AG08395 (cell line): ENCODE measurements at places on chromosomes 7 and 10.

DNA sequence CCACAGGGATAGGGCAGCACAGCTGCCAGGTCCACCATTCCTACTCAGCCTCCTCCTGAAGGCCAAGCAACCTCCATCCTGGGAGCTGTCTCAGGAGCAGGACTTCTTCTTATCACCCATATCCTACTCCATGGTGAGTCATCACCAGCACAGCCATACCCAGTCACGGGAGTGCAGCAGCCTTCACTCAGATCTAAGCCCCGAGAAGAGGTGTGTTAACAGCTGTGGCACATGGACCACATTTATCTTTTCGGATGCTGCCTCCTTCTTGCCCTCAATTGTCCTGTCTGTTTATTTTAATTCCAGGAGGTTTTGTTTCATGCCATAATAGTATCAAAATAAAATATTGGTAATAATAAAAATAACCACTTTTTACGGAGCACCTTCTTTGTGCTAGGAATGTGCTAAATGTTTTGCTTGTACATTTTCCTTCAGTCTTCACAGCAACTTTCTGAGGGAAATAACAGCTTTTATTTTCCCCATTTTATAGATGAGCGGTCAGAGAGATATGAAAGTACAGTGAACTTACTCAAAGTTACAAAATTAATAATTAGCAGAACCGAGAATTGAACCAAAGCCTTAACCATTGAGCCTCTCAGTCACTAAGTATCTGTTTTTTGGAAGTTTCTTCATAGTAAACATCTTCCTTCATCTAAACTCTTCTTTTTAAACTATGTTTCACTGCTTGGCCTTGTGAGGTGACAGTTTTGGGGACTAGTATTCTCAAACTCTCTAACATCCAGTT is 2.5 kb upstream of the KEL start:
- no peak for DNase-seq

DNA sequence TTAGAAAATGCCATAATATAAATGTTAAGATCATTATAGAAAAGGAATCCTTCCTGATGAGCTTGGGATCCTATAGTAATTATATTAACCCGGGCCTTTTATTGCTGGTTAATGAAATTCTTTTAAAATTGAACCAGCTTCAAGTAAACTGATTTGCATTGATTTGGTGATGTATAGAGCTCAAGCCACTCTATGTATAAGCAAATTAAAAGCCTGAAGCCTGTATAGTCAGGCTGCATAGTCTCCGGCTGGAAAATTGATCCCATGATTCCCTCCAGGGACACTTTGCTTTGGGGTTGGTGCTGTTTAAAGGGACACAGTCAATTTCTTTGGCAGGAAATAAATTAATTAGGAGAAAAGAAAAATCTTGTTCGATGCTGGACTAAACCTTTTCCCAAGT is 199.1 kb downstream of the HERPUD2 start:
- DNase-seq: no peak

DNA sequence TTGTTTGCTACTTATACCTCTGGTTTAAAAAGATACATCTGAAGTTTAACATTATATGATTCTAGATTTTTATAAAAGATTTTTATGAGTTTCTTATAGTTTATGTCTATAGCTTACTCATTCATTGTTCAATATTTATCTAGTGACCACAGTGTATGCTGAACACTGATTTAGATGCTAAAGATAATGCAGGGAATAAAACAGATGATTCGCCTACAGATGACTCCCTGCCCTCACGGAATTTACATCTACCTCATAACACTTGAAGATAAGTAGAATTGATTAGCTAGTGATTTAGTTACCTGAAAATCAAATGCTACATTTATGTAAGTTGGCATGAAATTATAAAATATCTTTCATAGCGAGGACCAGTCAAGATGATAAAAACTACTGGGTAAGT is 105.8 kb downstream of the HIPK2 start:
- no peak for DNase-seq

DNA sequence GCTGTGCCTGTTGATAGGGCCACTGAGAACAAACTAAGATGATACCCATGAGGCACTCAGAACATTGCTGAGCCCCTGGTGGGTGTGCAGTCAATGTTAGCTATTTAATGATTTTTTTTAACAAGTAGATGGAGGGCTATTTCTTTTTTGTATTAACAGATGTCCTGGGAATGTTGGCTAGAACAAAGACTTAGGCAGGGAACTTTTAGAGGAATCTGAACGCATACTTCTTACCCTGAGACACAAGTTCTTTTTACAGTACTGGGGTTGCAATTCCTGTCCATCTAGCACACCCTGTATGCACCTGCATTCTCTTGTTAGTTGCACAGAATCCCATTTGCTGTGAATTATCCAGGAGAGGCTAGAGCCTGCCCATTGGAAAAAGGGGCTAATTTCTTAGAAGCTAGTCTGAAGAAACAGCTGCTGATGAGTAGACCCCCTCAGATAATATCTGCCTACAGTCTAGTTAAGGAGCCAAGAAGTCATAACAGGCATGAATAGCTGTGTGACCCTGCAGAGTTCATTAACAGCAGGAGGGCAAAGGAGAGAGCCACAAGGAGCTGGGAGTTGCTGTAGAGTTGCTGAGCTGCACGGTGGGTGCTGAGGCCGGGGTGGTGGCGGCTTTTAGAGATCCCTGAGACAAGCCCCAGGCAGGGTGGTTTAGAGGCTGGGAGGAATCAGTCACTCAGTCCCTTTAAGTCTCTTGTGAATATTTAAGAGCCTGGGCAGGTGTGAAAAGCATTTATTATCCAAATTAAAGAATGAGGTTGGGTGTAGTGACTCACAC is 103.7 kb upstream of the FZD8 start:
- no peak for DNase-seq

- no peak for DNase-seq
These were observed 87.7 kb upstream of the PITRM1 start for GRCh38 chr10:3260066-3260834.

GRCh38 chr10:62728479-62728878 is 76.0 kb upstream of the ADO start:
- peak; percentile 34 for DNase-seq

DNA sequence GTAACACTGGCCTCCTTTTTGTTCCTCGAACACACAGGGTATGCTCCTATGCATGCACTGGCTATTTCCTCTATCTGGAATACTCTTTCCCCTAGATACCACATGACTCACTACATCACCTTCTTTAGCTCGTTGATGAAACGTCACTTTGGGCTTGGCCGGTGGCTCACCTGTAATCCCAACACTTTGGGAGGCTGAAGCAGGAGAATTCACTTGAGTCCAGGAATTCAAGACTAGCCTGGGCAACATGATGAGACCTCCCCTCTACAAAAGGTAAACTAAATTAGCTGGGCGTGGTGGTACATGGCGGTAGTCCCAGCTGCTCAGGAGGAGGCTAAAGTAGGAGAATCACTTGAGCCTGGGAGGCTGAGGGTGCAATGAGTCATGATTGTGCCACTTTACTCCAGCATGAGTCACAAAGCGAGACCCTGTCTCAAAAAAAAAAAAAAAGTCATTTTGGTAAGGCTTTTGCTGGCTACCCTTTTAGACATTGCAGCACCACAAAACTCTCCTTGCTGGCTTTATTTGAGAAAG is 14.5 kb downstream of the ANKIB1 start:
- no peak for DNase-seq

DNA sequence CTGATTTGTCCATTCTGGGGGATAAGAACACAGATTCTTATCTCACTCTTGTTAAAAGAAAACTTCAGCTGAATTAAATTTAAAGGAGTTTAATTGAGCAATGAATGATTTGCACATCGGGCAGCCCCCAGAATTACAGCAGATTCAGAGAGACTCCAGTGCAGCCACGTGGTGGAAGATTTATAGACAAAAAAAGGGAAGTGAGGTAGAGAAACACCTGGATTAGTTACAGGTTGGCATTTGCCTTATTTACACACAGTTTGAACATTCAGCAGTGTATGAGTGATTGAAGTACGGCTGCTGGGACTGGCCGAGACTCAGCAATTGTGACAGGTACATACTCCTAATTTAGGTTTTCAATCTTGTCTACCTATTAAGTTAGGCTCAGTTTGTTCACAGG is 46.5 kb upstream of the FAM20C start:
- DNase-seq: no peak

DNA sequence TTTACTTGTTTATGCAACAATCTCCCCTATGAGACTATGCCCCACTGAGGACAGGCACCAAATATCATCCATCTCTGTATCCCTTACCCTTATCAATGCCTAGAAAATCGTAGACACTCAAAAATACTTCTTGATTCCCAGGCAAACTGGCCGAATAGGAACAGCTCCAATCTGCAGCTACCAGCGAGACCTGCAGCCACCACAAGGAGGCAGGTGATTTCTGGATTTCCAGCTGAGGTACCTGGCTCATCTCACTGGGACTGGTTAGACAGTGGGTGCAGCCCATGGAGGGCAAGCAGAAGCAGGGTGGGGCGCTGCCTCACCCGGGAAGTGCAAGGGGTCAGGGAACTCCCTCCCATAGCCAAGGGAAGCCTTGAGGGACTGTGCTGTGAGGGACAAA is 10.8 kb upstream of the PPP1R3C start:
- DNase-seq: no peak

GRCh38 chr7:70421319-70421718 is 710.6 kb upstream of the GALNT17 start:
- no peak for DNase-seq

- peak; percentile 11 for DNase-seq
These were observed 63.0 kb downstream of the AOAH start for GRCh38 chr7:36661135-36661840.

DNA sequence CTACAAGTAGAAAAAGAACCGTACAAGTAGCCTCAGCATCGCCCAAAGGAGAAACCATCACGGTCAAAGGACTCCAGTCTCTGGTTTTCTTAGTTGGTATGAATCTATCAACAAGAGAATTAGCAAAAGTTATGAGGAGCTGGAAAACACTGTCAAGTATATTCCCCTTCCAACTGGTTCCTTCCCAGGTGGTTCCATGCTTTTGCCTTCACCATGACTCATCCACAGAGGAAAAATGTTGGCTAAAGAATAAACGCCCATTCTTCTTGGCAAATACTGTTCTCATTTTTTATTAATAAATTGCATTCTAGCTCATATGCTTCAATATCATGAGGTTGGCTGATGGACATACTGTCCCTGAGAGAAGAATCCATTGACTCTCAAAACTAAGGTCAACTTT is 6.4 kb downstream of the ELMO1 start:
- no peak for DNase-seq

DNA sequence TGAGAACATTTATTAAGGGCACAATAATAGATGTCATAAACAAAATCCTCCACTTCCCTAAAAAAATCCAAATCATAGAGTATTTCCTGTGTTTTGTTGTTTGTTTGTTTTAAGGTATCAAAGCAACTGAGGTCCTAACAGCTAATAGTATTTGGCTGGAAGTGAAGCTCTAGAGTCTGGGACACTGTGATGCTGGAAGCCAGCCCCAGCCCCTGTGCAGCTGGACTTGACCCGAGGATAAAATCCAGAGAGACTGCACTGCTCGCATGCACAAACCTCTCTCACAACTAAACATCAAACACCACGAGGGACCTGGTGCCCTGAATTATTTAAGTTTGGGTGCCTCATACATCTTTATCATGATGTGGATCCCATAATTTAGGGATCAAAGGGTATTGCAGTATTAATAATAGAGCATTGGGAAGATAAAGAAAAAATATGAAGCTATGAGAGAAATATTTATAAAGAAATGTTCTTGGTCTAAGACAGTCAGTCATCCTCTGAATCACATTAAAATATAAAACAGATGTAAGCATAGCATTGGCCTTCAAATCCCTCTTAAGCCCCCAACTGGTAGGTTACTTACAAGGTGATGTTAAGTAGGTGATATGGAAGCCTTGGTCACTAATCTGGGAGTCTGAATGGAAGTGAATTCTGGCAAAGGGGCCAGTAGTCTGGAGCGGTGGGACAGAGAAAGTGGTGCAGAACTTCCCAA is 44.4 kb downstream of the CUBN start:
- peak; percentile 30 for DNase-seq

- DNase-seq: no peak
These were observed 264.4 kb downstream of the ETV1 start for GRCh38 chr7:13724977-13725566.

- DNase-seq: no peak
These were observed 949.7 kb upstream of the C7orf33 start for GRCh38 chr7:147640821-147641220.

DNA sequence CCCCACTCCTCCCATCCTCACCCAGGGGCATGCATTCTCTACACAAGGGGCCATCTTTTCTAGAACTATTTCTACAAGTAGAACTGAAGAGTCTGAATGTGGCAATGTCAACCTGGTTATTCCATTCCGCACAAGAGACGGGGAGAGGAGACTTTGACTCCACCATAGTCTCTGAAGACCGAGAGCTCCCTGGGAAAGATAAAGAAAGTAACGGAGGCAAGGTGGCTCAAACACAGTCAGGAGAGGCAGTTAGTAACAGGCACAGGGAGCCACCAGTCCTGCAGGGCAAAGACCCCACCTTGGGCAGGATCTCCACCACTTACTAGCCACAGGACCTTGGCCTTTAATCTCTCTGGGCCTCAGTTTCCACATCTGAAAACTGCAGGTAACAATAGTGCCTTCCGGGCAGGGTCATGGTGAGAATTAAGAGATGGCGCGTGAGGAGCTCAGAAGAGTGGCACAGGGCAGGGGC is 100.3 kb downstream of the TNS3 start:
- no peak for DNase-seq

DNA sequence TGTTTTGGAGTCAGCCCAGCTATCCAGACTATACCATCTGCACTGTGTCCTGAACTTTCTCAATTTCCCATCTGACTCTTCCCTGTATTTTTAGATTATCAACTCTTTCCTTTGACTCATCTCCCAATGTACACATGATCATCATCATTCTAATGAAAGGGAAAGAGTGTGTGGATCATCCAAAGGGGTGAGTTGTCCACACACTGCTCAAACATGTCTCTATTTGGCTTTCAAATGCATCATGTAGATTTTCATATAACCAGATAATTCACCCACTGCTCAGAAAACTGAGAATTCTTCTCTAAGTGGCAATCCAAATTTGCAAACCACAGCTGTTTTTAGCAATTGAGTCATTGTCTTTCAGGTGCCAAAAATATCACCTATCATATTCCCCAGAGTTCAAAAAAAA is 190.2 kb upstream of the HPS1 start:
- no peak for DNase-seq

DNA sequence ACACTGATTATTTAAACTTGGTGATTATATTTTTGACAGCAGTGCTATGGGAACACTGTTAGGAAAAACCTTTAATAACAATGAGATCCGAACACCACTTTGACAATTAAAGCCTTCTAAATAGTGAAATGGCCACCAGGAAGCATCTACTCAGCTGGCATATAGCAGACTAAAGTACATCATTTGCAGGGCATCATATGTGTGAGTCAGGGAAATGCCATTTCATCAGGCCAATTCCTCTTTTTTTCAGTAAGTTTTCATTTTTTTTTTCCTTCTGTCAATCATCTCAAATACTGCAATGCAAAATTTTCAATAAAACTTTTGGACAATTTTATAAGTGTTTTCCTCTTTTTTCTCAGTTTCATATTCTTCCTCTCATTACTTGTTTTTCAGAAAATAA is 521.4 kb upstream of the SEMA3D start:
- no peak for DNase-seq

DNA sequence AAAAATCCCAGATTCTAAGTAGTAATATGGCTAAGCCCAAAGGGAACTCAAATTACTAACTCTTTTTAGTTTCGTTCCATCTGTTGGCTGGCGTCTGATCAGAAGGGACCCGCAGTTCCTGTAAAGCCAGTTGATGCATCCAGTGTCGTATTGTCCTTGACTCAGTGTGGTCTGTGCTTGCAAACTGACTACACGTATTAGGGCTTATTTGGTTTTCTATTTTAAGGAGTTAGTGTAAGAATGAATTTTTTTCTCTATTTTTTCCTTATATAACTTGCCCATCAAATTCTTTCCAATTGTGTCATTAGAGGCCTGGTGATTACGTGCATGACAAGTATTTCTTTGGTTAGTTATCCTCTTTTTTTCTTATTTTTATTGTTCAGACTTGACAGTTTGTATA is 9.7 kb downstream of the ABCA13 start:
- DNase-seq: peak; percentile 73
